ENCODE measurements at places on chromosomes 5 and 9.

GRCh38 chr5:142012186-142012785 is 541 bp downstream of the GNPDA1 start:
- DNase-seq, result no peak

DNA sequence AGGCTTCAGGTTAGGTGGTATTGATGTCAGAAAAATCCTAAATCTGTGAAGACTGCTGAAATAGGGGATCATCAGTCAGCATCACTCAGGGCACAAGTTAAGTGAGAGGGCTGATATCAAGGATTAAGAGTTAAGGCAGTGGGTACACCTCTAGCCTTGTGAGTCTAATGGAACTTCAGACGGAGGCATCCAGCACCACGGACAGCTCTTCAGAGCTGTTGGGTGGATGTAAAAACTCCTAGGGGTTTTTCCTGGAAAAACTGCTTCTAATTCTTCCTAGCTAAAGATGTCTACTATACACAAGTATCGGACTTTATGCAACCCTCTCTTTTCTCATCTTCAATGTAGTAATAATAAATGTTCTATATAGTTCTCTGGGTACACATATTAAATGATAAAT is 165.9 kb downstream of the SH3GL2 start:
- no peak for DNase-seq

GRCh38 chr9:32434892-32435291 is 50.4 kb downstream of the ACO1 start:
- DNase-seq, result no peak

GRCh38 chr5:142357469-142358090 is 32.8 kb upstream of the SPRY4 start:
- no peak for DNase-seq

DNA sequence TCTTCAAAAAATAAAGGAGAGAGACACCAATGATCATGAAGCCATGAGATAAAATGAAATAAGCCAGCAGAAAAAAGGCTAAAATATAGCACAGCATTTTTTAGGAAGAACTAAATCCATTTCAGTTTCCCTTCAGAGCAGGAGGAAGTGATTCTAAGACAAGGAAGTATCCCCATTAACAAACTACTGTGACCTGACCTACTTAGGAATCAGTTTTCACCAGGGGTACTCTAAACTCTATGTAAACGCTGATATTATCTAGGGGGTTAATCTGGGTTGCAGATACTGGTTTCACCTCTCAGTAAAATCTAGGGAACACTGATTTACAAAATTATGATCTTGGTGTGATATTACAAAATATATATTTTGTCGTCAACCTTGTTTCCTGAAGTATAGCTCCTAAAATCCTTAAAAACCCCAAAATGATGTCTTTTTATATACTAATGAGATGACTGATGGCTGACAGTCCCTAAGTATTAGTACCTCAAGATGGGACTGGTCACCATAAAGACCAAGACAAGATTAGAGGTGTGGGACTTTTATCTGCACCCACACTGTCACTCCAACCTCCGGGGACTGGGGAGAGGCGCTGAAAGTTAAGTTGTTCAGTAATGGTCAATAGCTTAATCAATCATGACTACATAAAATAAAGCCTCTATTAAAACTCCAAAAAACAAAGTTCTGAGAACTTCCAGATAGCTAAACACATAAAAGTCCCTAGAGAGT is 2.9 kb upstream of the FNBP1 start:
- DNase-seq, result no peak

DNA sequence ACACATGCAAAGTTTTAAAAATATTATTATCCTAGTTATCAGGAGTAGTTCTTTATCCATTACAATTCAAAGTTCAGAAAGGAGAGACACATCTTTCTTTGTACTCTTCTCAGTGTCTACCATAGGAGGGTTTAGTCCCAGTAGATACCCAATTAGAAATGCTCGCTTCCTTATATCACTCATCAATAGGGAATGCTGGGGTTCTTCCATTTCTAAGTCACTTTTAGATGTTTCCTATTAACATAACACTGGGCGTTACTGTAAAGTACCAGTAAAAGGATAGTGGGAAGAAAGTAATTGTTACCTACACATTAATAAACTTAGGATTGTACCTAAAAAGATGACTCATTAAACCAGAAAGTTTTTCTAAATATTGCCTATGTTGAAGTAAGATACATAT is 348.3 kb upstream of the CDH6 start:
- no peak for DNase-seq

DNA sequence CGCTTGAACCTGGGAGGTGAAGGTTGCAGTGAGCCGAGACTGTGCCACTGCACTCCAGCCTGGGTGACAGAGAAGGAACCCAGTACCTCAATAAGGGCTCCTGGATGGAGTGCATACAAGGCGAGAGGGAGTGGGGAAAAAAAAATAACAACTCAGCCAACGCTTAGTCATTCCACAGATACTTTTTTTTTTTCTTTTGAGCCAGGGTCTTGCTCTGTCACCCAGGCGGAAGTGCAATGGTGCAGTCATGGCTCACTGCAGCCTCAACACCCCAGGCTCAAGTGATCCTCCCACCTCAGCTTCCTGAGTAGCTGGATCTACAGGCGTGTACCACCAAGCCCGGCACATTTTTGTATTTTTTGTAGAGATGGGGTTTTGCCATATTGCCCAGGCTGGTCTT is 59.5 kb upstream of the GGTA1 start:
- DNase-seq, result no peak

DNA sequence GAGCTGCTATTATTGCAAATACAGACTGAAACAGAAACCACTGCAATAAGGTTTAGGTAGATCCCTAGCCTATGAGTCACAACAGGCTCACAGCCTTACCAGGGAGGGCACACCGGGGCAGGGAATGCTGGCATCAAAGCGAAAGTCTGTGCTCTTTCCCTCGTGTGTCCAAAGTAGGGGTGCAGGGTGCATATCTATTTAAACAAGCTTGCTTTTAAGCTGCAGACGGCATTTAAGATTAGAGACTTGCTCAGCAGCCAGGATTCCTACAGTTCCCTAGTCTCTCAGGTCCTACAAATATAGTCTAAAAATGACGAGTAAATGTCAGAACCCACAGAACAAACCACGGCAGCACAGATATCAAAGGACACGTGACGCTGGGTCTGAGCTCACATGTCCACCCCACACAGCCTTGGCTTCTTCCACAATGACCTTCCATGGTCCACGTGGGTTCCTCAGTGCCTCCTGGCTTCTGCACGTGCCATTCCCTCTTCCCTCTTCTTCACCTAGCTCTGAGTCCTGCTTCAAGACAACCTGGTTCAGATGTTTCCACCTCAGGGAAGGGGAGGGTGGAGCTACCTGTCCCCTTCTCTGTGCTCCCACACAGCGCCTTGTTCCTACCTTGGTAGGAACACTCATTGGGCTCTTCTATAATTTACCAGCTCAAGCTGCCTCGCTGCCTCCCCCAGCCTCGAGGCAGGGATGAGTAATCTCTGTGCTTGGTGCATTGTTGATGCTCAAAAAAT is 193.2 kb downstream of the MAPKAP1 start:
- peak; percentile 58 for DNase-seq

- no peak for DNase-seq
Observed at GRCh38 chr9:90022474-90022873, 417.7 kb downstream of the GADD45G start.

DNA sequence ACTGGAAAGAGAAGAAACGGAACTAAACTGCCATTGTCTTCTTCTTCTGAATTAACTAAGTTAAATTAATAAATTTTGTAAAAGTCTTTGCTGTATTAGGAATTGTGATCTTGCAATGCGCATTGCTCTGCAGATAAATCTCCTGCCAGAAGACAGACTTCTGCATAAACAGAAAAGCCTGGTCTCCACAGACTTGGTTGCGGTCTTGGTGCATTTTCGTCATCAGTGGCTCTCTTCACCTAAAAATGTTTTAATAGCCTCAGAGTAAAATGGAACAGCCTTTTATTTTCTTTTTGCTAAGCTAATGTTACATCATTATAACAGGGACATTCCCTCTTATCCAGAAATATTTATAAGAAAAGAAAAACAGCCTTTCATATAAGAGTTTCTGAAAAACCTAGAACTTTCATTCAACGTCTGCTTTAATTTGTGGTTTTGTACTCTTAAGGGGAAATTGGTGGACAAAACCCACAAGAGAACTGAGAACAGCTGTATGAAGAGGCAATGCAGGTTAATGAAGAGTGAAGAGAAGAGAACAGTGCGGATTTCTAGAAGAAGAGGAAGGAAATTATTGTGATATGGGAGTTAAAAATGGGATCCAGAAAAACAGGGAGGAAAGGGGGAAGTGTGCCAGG is 10.1 kb downstream of the IFNA5 start:
- DNase-seq, result no peak

GRCh38 chr5:179273073-179273435 is 72.2 kb downstream of the ADAMTS2 start:
- DNase-seq, result no peak

GRCh38 chr9:126228781-126229444 is 97.7 kb upstream of the MVB12B start:
- peak; percentile 14 for DNase-seq

DNA sequence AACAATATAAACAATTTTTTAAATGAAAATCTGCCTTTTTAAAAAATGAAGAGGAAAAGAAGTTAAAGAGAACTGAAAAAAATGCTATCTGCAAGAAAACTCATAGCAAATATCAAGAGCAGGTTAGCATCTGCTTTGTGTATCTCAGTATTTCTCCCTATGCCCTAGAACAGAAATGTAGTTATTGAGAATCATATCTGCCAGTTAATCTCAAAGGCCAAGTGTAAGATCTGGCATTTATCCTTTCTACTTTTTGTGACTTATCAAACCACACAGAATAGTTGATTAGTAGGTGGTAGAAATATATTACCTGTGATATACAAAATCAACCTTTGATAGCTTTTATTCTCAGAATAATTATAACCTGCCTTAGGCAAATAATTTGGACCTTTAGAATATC is 1699.8 kb downstream of the EFNA5 start:
- DNase-seq, result no peak

DNA sequence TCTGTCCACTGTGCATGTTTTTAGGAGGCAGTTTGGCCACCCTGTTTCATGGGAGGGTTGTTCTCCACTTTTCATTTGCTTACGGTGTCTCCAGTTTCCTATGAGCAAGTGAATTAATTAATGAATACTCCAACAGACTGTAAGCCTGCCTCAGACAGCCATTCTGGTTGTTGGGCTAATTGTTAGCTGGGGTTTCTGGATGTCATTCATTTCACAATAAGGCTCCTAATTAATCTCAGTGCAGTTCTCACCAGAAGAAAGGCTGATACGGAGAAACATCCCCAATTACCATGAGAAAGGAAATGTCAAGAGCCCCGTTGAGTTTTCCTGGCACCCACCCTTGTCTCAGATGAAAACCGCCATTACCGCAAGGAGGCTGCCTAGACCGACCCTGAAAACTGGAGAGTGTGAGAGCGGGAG is 75.8 kb downstream of the MAP1B start:
- DNase-seq, result no peak

- DNase-seq, result no peak
Observed at GRCh38 chr9:130197386-130197785, 25.2 kb downstream of the NCS1 start.

GRCh38 chr9:119357336-119358096 is 11.7 kb downstream of the BRINP1 start:
- no peak for DNase-seq

GRCh38 chr5:135124724-135125123 is 90.7 kb upstream of the PITX1 start:
- DNase-seq, result no peak

- no peak for DNase-seq
Observed at GRCh38 chr9:124594673-124595072, 87.5 kb upstream of the NR5A1 start.

DNA sequence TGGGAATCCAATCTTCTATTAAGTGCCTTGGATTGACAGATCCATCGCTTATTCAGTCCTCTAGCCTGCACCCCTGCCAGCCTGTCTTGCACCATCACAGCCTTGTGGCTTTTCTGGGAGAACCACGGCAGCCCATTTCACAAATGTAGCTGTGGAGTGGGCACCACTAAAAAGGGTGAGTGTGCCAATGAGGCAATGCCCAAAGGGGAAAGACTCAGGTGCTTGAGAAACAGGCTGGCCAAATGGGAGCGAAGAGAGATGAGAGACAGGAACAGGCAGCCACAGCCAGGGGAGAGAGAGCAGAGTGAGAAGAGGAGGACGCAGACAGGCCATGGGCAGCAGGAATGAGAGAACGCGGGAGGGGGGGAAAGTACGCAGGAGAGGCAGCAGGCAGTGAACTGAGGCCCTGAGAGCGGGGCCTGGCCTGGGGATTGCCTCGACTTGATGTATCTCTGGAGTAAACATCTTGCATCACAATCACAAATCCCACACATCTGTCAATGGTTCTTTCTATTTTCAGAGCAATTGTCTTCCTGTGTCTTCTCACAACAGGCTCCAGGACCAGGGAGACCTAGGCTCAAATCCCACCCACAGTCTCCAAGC is 173.1 kb downstream of the SYK start:
- no peak for DNase-seq

DNA sequence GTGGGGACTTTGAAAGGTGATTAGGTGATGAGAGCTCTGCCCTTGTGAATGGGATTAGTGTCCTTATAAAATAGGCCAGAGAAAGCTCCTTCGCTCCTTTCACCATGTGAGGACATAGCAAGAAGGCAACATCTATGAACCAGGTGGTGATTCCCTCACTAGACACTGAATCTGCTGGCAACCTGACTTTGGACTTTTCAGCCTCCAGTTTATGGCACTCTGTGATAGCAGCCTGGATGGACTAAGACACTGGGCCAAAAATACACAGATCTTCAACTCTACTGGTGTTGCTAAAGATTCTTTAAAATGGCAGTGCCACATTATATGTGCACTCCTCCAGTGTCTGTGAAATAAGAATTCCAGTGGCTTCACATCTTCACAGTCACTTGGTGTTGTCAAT is 41.2 kb upstream of the COL15A1 start:
- no peak for DNase-seq

DNA sequence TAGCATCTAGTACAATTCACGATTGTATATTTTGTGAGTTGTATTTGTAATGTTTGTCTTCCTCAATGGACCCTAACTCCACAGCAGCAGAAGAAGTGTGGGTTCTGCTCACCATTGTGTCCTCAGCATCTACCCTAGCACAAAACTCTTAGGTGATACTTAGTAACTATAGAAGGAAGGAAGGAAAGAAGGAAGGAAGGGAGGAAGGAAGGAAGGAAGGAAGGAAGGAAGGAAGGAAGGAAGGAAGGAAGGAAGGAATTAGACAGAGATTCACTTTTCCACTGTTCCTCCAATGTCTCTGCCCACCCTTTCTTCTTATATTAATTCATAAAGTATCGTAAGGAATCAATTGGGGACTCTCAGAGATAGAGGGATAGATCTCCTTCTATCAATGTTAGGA is 288.2 kb downstream of the NFIB start:
- no peak for DNase-seq

- no peak for DNase-seq
Observed at GRCh38 chr5:90994796-90995195, 388.3 kb downstream of the ARRDC3 start.
